ENCODE measurements at places on chromosomes 12 and 14.

DNA sequence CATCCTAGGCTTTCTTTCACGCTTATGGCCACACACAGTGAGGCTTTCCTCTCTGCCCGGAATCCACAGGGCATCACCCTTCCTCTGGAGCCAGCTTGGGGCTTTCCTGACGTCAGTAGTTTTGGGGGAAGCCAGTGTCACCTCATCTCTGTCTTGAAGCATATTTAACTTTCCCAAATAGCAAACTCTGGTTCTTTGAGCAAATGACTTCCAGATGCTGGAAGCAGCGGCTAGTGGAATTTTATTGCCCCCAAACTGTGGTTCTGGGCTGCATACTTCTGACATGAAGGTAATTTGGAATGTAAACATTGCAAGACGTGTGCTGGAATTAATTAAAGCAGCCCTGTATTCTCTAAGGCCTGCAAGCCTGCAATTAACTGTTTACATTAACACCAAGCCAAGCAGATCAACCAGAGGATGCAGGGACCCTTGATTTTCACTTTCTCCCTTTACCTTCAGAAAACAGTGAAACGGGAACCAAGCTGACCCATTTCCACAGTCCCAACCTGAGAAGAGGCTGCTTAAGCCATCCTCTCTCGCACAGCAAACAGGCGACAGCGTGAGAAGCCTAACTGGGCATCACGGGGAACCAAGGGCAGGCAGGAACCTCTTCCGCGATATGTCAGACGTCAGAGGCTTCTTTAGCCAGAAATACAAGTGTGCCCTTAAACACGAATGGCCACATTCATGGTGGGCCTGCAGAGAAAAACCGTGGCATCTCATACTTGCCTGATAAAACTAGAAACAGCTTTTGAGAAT lies 258.4 kb downstream of the CACNA1C start:
- no peak for DNase-seq

DNA sequence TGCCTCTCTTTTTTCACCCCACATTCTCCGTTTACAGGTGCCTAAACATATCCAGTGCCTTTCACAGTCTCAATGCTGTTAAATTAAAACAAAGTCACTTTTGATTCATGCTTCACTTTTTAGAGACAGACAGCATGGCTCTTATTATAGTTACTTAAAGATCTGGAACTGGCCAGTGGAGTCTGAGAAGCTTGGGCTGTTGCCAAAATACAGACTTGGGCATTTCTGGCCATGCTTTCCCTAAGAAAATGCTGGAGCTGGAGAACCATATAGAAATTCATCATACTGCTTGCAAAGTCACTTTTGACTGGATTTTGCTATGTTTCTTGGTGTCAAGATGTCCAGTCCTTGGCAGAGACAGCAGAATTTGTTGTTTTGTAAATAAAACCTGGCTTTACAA lies 12.2 kb upstream of the GPR68 start:
- no peak for DNase-seq

DNA sequence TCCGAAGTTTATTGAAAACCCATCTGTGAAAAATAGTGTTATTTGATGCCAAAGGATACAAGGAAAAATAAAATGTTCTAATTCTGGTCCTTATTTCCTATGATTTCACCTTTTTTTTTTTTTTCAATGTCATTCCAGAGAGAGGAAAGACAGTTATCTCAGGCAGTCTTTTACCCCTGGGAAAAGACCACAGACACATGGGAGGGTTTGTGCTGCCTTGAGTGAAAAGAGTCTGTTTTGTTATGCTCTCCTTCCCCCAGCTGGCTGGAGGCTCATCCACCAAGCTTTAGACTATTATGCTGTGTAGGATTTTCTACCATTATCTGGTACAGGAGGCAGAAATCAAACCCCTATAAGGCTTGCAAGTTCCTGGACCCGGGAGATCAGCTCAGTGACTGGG lies 151.8 kb downstream of the CRADD start:
- no peak for DNase-seq

- DNase-seq = no peak
Observed at GRCh38 chr12:15005064-15005463, 32.2 kb downstream of the PDE6H start.

DNA sequence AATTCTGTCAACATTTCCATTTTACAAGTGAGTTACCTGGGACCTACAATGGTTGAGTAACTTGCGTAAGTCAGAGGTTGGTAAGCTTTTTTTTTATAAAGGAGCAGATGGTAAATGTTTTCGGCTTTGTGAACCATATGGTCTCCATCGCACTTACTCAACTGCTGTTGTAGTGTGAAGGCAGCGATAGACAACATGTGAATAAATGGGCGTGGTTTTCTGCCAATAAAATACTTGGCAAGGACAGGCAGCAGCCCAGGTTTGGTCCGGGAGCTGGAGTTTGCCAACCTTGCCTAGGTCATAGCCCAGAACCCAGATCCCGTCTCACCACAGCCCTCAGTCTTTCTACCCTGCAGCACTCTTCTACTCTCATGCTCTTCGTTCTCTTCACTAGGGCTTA lies 6.3 kb downstream of the DDX55 start:
- DNase-seq = no peak

DNA sequence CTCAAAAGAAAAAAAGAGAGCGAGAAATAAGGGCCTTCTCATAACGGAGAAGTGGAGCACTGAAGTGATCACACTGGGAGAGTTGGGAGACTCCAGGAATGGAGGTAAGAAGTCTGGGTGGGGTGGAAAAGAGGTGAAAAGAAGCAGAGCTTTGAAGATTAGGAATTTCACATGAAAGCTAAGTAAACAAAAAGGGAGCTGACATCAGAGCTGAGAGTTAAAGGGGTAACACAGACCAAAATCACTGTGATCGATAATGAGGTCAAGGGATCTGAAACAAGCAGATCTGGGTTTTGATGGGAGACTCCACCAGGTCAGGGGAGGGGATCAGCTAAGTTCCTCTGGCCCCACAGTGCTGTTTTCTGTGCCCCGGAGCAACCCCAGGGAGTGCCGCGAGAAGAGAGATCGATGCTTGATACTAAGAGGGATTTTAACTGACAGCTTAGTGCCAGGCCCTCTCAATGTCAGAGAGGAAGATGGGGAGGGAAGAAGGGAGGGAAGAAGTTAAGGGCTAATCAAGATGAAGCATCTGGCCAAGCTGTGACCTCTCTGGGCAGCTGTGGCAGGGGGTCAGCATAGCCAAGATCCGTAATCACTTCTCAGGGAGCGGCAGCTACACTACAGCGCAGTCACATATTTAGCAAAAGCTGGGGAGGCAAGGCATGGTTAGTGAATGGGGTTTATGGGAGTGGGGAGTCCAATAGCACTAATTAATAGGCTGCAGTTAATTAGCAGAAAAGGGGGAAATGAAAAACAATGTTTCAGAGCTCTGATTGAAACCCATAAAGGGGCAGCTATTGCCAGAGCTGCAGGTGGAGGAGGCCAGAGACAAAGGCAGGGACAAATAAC lies 8.0 kb downstream of the AQP6 start:
- no peak for DNase-seq

GRCh38 chr12:83848702-83849101 lies 1063.9 kb downstream of the SLC6A15 start:
- DNase-seq = no peak

GRCh38 chr14:24251880-24252288 lies 9.5 kb upstream of the TINF2 start:
- no peak for DNase-seq

DNA sequence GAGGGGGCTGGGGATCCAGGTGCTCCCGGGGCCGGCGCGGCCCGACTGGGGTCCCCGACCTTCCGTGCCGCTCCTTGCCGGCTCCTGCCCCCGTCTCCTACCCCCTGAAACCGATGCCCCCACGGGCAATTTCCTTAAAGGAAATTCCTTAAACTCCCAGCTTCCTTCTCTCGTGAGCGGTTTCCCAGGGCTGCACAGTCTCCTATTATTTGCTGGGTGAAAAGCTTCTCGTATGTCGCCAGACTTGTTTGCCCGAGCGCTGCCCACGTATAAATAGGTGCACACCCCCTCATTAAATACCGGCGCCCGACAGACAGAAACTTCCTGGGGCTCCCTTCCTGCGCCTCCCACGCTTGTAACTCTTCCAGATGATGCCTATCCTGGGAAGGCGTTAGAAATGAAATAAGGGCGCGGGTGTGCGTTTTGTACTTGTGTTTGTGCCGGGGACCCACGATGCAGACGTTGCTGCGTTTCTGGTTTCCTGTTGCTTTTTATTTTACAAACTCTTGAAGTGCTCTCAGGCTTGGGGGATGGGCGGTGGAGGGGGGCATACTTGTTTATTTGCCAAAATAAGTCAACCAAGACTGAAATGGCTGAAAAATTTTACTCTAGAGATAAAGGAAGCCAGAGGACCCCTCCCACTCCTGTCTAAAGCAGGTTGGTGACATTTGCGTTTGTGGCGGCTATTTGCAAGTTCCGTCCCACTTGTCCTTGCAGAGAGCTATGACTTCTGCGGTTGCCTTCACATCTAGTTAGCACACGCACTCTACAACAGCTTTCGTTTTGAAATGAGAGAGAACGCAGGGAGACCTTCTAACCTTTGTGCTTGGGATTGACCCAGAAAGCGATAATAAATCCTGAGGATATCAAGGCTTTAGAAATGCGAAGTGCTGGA lies 1.0 kb downstream of the HIP1R start:
- no peak for DNase-seq

- DNase-seq = no peak
Observed at GRCh38 chr14:35155962-35156361, 33.6 kb downstream of the PRORP start.

DNA sequence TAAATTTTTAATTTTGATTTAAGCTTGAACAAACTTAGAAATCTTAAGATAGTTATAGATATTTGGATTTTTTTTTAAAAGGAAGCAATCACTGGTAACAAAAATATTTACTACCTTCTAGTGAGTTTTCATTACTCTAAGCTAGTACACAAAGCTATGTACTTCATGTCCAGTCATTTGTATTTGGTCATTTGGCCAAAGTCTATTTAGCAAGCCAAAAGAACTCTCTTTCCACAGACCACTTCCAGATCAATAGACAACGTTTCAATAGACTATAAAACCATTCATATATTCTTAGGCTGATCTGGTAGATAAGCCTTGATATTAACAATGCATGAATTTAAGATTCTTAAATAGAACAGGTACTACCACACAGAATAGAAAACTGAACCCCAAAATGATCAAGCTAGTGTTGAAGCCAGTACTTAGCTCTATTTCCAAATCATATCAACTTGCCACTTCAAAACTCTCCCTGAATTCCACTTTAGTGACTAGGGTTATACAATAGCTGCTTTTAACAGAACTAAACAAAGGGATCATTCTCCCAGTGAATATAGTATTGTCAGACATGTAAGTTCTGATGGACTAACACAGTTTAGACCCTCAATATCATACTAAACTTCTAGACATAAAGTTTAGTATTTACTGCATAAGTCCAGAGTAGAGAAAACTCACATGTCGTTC lies 21.7 kb downstream of the CAPRIN2 start:
- no peak for DNase-seq
